ENCODE measurements at places on chromosomes 7 and 10. TPM values are rescaled to one million over a fixed set of nuclear protein-coding genes. Genes with fewer than 3 reads are reported as not detected.

GRCh38 chr7:35380739-35381224 is 126.9 kb upstream of the TBX20 start:
- no peak overlapping the region for H3K4me3 ChIP-seq
- no peaks in the 10 kb centered on the region for H3K27me3 ChIP-seq
- H3K27ac ChIP-seq = no peak overlapping the region

DNA sequence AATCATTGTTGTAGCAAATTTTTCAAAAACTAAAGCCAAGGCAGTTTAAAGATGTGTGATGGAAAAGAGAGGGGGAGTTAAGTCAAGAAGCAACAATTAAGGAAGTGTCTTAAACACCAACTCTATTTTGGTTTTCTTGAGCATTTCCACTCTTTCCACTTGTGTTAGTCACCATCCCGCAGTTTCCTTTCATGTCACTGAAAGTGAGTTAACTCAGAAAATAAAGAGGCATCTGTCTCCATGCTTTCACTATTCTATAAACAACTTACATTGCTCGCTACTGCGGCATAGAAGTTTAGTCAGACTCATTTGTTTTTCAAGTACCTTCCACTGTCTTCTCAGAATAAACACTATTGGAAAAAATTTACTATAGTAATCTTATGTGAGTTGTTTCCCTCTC is 284.9 kb upstream of the SEMA3D start:
- no peaks in the 10 kb centered on the region for H3K27me3 ChIP-seq
- DNase-seq = no peak
- H3K4me3 ChIP-seq = no peak overlapping the region
- no peaks in the 10 kb centered on the region for H3K4me1 ChIP-seq
- no peaks in the 10 kb centered on the region for H3K36me3 ChIP-seq

HMX2 gene
- not detected for polyA plus RNA-seq

TLL2 gene
- 0.46 TPM for polyA plus RNA-seq

DNA sequence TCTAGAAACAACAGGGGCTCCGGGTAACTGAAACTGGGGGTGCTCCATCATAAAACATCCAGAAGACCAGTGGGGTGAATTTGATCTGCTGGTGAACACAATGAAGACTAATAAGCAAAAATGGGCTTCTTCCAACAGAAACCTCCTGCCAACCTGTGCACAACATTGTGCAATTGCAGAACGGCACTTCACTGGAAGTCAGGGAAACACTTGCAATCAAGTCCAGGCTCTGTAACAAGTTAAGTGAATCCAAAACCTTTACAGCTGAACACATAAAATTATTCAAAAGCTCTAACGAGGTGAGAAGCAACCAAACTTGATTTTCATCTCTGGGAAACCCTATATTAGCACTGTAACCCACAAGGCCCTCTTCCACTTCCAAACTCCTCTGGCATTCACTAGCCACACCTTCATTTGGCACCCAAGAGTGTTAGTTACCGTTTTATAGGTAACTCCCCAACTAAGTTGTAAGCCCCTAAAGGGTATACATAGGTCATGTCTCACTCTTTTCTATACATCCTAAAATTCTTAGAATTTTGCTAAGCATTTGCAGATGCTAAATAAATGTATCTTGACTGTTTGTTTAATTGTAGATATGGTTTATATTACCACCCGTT is 22.0 kb downstream of the IMMP2L start:
- H3K4me1 ChIP-seq = no peaks in the 10 kb centered on the region
- no peak for DNase-seq
- no peak overlapping the region for H3K4me3 ChIP-seq
- H3K27ac ChIP-seq = no peak overlapping the region
- H3K36me3 ChIP-seq = no peaks in the 10 kb centered on the region

DNA sequence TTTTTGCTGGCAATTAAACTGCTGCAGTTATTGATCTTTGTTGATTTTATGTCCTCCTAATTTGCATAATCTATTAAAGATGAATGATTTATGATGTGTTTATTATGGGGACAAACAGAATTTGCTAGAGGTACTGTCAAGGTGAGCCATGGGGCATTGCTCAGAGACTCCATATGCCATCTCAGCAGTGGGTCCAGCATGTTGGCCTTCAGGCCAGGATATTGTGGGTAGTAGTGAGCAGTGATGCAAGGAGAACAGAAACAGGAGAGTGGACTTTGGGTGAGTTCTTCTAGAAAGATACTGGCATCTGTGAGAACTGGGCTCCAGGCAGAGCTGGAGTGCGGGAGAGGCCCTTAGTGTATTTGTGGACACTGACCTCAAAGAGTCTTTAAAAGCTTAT is 65.9 kb downstream of the PAX2 start:
- H3K27ac ChIP-seq = no peak overlapping the region
- no peaks in the 10 kb centered on the region for H3K4me1 ChIP-seq
- no peak overlapping the region for H3K4me3 ChIP-seq
- no peak for DNase-seq
- H3K36me3 ChIP-seq = no peaks in the 10 kb centered on the region

DNA sequence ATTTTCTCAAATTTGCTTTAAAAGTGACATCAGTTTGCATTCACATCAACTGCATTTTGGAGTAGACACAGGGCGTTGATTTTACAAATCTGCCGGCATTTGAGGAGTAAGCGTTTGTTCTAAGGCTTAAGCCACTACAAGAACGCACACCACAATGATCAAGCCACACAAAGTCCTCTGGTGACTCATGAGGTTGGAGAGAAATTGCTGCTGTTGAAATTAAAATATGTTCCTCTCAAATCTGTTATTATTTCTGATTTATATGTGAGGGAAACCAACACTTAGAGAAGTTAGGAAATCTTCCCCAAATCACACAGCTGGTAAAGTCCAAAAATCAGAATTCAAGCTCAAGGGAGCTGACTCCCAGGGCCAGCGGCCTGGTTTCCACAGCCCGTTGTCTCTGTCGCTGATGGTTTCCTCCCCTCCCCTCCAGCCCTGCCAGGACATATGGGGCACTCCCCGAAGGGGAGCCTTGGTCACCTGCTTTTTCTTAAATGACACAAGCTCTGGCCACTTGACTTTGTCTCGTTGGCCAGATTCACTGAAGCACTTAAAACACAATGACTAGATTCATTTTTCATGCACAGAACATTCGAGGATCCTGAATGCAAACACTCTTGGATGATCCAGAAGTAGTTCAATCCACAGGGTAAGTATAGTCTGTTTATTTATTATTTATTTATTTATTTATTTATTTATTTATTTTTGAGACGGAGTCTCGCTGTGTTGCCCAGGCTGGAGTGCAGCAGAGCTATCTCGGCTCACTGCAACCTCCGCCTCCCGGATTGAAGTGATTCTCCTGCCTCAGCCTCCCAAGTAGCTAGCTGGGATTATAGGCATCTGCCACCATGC is 29.2 kb upstream of the KLF6 start:
- H3K4me3 ChIP-seq = no peak overlapping the region
- no peaks in the 10 kb centered on the region for H3K36me3 ChIP-seq
- peak overlapping the region; percentile 91 for H3K27ac ChIP-seq
- peaks cover 24% of the 10 kb centered on the region for H3K4me1 ChIP-seq
- DNase-seq = no peak

GRCh38 chr7:84058311-84059076 is 136.1 kb downstream of the SEMA3A start:
- no peak overlapping the region for H3K27ac ChIP-seq
- DNase-seq = no peak
- no peaks in the 10 kb centered on the region for H3K36me3 ChIP-seq
- H3K4me3 ChIP-seq = no peak overlapping the region
- H3K27me3 ChIP-seq = no peaks in the 10 kb centered on the region

DNA sequence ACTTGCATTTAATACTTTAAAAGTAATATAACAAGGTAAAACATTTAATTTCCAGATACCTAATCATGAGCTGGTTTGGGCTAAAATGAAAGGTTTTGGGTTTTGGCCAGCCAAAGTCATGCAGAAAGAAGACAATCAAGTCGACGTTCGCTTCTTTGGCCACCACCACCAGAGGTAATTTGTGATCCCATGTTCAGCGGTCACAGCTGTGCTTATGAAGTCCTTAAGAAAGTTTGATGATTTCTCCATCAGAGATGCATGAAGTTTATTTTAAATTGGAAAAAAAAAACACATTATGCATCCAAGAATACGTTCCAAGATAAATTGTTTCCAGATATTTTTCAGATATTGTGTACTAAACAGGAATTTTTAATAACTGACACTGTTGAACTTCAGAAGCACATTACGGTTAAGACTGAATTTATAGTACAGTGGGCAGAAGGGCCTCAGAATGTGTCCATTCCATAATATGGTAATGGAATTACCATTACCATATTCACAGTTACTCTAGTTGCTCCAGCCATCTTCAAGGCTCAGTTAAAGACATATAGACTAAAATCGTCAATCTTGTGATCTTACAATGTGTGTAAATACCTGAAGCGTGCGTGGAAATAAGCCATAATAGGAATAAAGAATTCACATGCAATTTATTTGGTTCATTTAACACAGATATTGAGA is 106.8 kb downstream of the ZMYND11 start:
- no peaks in the 10 kb centered on the region for H3K4me1 ChIP-seq
- no peak overlapping the region for H3K4me3 ChIP-seq
- H3K36me3 ChIP-seq = peaks cover 84% of the 10 kb centered on the region
- no peaks in the 10 kb centered on the region for H3K27me3 ChIP-seq

GRCh38 chr10:80506189-80506575 is 31.5 kb upstream of the SH2D4B start:
- H3K27me3 ChIP-seq = no peaks in the 10 kb centered on the region
- H3K27ac ChIP-seq = peak overlapping the region; percentile 80
- no peak overlapping the region for H3K4me3 ChIP-seq

DNA sequence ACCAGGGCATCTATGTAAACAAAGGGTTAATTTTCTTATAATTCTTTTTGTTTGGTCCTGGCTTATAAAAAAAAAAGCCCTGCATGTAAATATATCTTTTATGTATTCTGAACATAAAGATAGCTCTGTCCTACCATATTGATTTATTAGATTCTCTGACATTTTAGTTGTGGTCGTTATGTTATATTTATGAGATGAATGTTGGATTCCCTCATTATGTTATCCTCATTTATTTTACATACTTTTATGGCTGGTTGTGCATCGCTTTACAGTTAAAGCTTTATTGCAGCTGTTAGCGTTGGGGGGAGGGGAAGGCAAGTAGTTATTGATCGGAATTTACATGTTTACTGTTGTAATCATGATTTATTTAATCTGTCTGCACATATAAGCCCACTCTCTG is 431.5 kb downstream of the LRMDA start:
- H3K27me3 ChIP-seq = no peaks in the 10 kb centered on the region
- H3K4me3 ChIP-seq = no peak overlapping the region
- H3K4me1 ChIP-seq = no peaks in the 10 kb centered on the region
- H3K36me3 ChIP-seq = no peaks in the 10 kb centered on the region
- DNase-seq = no peak
- H3K27ac ChIP-seq = no peak overlapping the region

HPSE2 gene
- polyA plus RNA-seq = 0.81 TPM

DNA sequence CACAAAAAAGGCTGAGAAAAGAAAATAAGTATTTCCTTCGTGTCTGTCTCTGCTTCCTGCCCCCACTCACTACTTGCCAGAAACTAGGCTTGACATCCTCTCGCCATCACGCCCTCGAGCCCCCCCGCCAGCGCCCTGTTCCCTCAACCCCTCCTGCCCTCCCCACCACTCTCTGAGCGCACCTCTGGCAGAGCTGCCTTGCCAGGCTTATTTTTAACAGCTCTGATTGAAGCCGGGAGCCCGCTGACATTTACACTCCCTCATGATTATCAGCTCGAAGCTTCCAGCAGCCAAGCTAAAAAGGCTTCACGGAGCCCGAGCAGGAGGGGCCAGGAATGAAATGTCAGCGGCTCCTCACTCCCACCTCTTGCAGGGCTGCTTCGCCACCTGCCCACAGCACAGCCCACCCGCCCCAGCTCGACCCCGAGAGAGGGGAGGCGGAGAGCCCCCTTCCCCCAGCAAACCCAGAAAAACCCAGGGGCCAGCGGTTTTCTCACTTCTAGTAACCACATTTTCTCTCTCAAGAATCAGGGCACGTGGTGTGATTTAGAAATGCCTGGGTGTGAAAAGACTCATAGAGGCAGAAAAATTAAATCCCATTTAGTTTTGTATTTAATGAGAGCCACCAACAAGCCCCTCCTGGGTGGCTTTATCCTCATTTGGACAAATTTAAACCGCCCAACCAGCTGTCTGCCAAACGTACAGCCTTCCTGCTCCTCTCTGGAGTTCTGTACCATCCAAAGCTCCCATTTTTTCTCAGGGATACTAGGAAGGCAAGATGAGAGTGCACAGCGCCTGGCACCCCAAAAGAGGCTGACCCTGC is 89.3 kb downstream of the SLIT1 start:
- DNase-seq = peak; percentile 62
- H3K36me3 ChIP-seq = no peaks in the 10 kb centered on the region
- peaks cover 16% of the 10 kb centered on the region for H3K4me1 ChIP-seq
- no peak overlapping the region for H3K27ac ChIP-seq
- no peaks in the 10 kb centered on the region for H3K27me3 ChIP-seq
- H3K4me3 ChIP-seq = no peak overlapping the region

- no peak overlapping the region for H3K4me3 ChIP-seq
- H3K36me3 ChIP-seq = peaks cover 33% of the 10 kb centered on the region
- DNase-seq = peak; percentile 50
- H3K27ac ChIP-seq = peak overlapping the region; percentile 77
- no peaks in the 10 kb centered on the region for H3K27me3 ChIP-seq
Measured at GRCh38 chr10:119401671-119402395, 140.7 kb downstream of the RGS10 start.

DNA sequence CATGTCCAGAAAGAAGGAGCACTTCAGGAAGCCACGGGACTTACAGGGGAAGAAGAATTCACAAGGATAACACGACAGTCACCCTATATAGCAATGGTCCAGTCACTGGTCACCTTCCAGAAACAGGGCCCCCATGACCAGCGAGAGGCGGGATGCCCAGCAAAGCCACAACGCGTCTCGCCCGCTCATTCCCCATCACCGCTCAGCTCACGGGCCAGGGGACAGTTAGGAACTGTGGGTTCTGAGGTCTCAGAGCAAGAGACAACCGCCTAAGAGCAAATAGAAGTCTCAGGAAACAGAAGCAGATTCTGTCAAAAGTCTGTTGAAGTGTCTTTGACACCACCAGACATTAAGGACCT is 71.9 kb downstream of the PROSER2 start:
- H3K27ac ChIP-seq = no peak overlapping the region
- peaks cover 5% of the 10 kb centered on the region for H3K4me1 ChIP-seq
- DNase-seq = no peak
- no peaks in the 10 kb centered on the region for H3K27me3 ChIP-seq
- no peak overlapping the region for H3K4me3 ChIP-seq

ZNF727 gene
- not detected for polyA plus RNA-seq

GHRHR gene
- 0.33 TPM for polyA plus RNA-seq

ZCCHC24 gene
- polyA plus RNA-seq = 13.3 TPM
